DMS53 (cell line): ENCODE measurements at places on chromosomes 1 and 21.

DNA sequence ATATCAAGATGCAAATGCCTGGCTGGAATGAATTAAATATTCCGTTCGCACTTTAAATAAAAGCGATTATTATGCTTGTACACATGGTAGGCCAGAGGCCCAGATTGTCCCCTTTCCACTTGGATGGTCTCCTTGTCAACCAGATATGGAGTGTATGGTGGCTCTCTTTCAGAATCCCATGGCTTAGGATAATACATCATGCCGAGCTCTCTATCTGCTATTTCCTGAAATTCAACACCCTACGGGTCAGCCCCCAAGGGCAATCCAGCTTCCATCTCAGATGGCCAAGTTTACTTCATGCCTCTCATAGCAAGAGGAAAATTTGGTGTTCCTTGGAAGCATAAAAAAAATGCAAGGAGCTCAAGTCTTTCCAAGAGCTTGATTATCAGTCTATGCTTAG is 25.4 kb upstream of the FMO1 start:
- DNase-seq, result no peak

DNA sequence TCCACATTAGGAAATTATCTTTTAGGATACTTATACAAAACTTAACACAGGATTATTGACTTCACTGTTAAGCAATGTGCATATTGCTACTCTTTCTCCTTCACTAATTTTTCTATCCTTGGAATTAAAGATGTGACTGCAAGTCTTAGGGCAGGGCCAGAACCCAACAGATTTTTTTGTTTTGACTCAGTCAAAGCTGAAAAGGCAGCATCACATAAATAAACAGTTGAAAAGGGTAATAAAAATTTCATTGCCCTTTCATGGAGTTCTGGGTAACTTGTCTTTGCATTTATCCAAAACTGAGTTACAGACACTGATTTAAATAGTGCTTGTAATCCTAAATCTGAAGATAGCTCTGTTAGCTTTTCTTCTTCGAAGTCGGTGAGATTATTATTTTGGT is 1.9 kb upstream of the TMEM35B start:
- DNase-seq, result no peak

DNA sequence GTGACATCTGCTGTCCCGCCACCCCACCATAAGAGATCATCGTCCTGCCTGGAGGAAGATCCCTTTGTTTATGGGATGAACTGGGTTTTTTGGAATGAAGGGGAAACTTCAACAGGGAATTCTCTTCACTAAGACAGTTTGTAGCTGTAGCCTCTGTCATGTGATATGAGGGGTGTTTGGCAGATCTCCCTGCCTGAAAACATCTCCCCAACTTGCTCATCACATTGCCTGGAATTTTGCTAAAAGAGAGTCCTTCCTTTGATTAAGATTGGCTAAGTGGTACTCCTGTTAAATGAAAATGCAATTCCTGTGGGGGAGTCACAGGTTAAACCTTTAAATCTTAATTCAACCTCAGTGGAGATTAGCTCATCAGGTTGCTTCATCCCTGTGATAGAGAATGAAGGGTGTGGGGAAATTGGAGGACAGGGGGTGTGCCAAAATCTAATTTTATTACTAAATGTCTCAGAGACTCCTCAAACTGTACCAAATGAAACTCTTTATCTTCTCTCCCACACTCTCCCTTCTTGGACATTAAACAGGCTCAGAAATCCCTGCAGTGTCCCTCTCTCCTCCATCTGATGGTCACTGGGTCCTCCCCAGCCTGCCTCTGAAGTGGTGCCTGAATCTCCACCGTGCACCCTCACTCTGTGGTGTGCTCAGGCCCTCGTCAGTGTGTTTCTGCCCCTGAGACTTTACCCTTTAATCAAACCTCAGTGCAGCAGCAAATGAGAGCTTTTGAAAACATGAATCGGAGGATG is 54.8 kb downstream of the IER5 start:
- no peak for DNase-seq

DNA sequence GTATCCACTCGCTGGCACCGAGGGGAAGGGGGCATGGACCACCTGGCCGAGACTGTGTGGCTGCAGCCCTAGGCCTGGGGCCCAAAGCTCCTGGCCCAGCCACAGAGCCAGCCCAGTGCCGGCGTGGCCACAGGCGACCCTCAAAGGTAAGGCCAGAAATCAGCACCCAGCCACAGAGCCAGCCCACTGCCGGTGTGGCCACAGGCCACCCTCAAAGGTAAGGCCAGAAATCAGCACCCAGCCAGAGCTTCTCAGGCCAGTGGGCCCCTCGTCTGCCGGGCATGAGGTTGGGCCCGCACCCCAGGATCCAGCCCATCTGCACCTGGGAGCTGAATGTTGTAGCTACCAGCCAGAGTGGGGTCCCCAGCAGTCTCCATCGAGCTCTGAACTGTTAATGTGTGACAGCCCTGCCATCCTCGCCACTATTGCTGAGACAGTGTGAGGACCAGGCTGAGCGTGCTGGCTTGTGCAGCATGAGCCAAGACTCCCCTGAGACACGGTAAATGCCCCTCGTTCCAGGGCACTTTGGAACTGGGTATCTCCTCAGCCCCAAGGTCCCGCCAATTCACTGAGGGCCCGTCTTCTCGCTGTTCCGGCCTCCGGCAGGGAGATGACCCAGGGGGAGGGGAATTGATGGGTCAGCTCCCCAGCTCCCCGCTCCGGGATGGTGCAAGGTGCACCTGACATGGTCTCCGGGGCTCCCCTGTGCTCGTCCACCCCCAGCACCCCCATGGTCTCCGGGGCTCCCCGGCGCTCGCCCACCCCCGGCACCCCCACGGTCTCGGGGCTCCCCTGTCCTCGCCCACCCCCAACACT is 4.7 kb upstream of the FTCD start:
- no peak for DNase-seq

- DNase-seq, result no peak
Observed at GRCh38 chr1:222047366-222047765, 305.5 kb upstream of the DUSP10 start.
